Hematopoietic multipotent progenitor cell (in vitro differentiated cells): ENCODE measurements at places on chromosomes 7 and 10. TPM values are rescaled to one million over a fixed set of nuclear protein-coding genes. Genes with fewer than 3 reads are reported as not detected.

DNA sequence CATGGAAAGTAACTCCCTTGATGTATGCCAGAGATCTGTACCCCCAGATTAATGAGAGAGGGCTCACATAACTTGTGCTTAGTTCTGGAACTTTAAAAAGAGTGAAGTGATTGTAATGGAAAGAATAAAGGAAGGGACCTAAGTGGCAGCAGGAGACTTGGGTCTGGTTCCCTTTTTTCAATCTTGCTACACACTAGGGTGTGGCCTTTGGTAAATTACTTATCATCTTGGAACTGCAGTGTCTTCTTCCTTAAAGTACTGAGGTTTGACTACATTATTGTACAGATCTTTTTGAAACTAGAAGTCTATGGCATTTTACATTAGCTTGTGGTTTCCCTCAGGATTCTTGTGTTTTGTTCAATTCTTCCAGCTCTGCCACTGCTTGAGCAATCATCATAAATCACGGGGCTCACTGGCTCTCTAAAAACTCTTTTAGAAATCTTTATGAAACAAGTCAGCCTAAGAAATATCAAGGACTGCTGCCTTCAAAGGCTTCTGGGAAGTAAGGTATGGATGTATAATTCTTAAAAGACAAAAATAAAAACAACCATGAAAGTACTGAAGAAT lies 22.5 kb upstream of the CHRM2 start:
- DNase-seq: no peak

Gene HMX2
- not detected for total RNA-seq

GRCh38 chr10:12466704-12467305 lies 117.5 kb downstream of the CAMK1D start:
- DNase-seq: no peak

Gene SCART1
- total RNA-seq: 3.2 TPM

- peak; percentile 76 for DNase-seq
These were observed 21.2 kb upstream of the RAMP3 start for GRCh38 chr7:45136106-45137060.

Gene PSD
- total RNA-seq: 4.6 TPM

Gene BICC1
- 1.3 TPM for total RNA-seq

DNA sequence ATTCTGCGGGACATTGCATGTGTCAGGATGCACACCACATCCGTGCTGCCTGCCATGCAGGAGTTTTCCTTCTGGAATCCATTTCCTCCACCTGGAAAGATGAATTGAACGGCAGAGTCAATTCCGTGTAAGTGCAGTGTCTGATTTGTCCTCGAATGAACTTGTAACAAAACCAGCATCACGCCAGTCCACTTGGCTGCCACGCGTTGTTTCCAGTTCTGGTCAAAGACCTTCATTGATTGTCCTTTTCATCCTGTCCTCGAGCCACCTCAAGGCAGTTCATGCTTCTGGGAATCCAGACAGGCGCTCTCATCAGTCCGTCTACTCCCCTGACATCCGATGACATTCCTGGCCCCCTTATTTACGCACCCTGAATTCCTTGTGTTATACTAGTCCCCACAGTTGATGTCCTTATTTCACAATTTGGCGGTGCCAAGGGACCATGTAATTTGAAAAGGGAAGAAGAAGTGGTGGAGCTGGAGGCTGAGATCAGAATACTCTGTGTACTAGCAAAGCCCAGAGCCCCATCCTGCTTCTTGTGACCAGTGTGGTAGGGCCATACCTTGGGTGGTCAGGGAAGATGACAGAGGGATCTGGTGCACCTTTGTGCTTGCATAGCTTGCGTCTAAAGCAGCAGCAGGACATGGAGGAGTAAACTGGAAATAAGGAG lies 502.2 kb downstream of the PLXNA4 start:
- no peak for DNase-seq

DNA sequence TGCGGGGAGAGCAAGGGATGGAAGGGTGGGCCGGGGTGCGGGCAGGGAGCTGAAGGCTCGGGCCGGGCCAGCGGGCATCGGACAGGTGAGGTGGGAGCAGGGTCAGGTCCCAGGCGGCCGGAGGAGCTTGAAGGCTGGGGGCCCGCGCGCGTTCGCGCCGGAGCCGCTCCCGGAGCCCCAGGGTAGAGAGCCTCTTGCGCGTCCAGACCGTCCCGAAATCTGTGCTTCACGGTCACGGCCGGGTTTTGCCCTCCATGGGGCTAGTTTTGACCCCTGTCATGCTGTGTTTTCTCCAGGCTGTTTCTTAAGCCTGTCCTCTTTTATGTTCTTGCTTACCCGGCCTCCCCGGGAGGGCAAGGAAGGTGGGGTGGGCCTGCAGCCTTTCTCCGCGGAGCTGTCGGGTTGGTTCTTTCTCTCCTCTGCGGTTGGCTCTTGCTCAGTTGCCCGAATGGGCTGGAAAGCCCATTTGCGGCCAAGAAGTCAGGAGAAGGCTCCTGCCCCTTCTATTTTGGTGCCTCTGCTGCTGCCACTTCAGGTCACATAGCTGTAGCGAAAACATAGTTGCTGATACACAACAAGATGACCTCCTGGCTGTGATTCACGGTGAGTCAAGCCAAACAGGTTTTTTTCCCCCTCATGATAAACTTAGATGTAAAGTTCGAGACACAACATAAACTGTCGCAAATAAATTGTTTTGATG lies 650 bp downstream of the UBE2D1 start:
- DNase-seq: peak; percentile 16

DNA sequence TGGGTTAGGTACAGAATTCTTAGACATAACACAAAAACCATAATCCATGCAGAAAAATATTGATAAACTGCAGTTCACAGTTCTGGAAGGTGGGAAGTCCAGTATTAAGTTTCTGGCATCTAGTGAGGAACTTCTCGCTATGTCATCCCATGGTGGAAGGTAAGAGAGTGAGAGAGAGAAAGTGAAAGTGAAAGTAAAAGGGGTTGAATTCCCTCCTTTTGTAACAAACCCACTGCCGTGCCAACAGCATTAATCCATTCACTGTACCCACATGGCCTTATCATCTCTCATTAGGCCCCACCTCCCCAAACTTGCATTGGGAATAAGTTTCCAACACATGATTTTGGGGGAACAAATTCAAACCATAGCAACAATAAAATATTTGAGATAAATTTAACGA lies 17.1 kb downstream of the ZNF485 start:
- DNase-seq: no peak

- DNase-seq: no peak
These were observed 852.8 kb upstream of the CELF2 start for GRCh38 chr10:10164848-10165247.

Gene ARHGAP22
- total RNA-seq: 67.3 TPM

GRCh38 chr10:122075171-122075570 lies 86.2 kb downstream of the TACC2 start:
- DNase-seq: no peak

DNA sequence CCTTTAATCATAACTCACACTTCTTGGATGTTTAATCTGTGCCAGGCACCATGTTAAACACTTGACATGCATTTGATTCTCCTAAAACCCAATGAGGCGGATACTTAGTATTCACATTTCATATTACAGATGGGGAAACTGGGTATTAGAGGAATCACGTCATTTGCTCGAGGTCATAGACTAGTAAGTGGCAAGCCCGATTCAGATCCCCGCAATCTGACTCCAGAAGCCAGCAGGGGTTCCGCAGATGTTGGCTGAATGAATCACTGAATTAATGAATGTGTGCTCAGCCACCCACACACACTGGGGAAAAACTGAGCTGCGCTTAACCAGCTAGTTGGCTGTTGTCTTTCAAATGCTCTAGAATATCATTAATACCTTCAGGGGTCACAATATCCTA lies 22.5 kb upstream of the ENO4 start:
- no peak for DNase-seq

Gene ZNF25
- 1.3 TPM for total RNA-seq

DNA sequence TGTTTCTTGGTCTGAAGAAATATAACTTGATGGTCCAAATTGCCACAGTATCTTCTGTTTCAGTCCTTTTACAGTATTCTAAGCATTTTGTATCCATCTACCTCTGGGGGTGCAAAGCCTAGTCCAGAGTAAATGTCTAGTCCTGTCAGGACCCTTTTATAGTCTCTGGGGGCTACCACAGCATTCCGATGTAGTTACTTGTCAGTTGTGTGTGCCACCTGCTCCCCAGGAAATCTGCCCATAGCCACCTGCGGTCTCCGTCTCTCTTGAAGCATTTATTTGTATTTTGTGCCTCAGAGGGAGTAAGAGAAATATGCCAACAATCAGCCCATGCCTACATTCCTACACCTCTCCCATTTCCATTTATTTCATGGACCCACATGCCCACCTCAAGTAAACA lies 12.8 kb downstream of the AGBL3 start:
- no peak for DNase-seq

GRCh38 chr7:32047075-32047474 lies 23.1 kb downstream of the PDE1C start:
- no peak for DNase-seq

Gene SUN3
- total RNA-seq: not detected

GRCh38 chr7:28837216-28837615 lies 120.9 kb downstream of the TRIL start:
- DNase-seq: no peak

Gene SPDYE17
- not detected for total RNA-seq

DNA sequence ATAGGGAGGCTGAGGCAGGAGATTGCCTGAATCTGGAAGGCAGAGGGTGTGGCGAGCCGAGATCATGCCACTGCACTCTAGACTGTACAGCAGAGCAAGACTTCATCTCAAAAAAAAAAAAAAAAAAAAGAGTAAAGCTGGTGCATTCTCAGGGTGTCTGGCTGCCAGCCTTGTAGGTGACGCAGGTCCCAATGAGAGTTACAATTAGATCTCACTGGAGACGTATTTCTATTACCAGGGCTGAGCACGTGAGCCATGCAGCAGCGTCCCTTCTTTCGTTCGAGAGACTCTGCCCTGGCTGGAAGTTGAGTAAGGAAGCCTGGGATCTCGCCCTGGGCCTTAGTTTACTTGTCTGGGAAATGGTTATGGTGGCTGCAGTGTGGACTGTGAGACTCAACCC lies 22.4 kb upstream of the ZMIZ1 start:
- DNase-seq: no peak

DNA sequence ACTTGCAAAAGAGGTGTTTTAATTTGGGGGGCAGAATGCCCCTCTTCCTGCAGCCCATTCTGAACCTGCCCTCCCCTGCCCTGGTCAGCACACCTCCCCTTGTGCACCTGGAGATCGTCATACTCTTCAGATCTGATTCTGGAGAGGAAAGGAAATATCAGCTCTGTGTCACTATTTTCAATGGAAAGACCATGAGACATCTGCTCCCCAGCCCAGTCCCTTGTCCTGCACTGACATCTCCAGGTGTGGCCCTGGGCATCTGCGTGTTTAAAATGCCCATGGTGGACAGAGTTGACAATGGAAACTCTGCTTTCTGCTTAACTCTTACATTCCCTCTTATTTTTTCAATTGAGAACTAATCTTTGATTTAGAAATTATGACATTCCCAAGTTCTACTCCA lies 41.6 kb upstream of the RASGEF1A start:
- DNase-seq: no peak
